Immature natural killer cell (primary cell): ENCODE measurements at places on chromosomes 2 and 18. TPM values are rescaled to one million over a fixed set of nuclear protein-coding genes. Genes with fewer than 3 reads are reported as not detected.

The CDH7 gene
- not detected for polyA plus RNA-seq

The AFF3 gene
- polyA plus RNA-seq: 7.4 TPM

The PAIP2B gene
- polyA plus RNA-seq: 2.5 TPM

GRCh38 chr2:172012677-172013391 is 13.1 kb downstream of the METAP1D start:
- peaks cover 5% of the 10 kb centered on the region for H3K36me3 ChIP-seq
- peaks cover 2% of the 10 kb centered on the region for H3K27me3 ChIP-seq
- H3K4me3 ChIP-seq: peak overlapping the region; percentile 61
- DNase-seq: no peak
- H3K4me1 ChIP-seq: peaks cover 31% of the 10 kb centered on the region

- DNase-seq: no peak
- peaks cover 11% of the 10 kb centered on the region for H3K27me3 ChIP-seq
- no peaks in the 10 kb centered on the region for H3K36me3 ChIP-seq
- no peak overlapping the region for H3K4me3 ChIP-seq
- H3K27ac ChIP-seq: no peak overlapping the region
Measured at GRCh38 chr18:48809365-48809764, 141.4 kb downstream of the SMAD7 start.

GRCh38 chr18:37489998-37490397 is 75.6 kb downstream of the CELF4 start:
- H3K27me3 ChIP-seq: peaks cover 19% of the 10 kb centered on the region
- no peaks in the 10 kb centered on the region for H3K36me3 ChIP-seq
- H3K4me3 ChIP-seq: no peak overlapping the region

GRCh38 chr2:234735829-234736228 is 216.0 kb upstream of the SH3BP4 start:
- peaks cover 7% of the 10 kb centered on the region for H3K27me3 ChIP-seq
- H3K4me1 ChIP-seq: no peaks in the 10 kb centered on the region
- no peak overlapping the region for H3K4me3 ChIP-seq
- no peak for DNase-seq
- H3K27ac ChIP-seq: no peak overlapping the region

- DNase-seq: no peak
- H3K27ac ChIP-seq: no peak overlapping the region
- no peak overlapping the region for H3K4me3 ChIP-seq
- no peaks in the 10 kb centered on the region for H3K4me1 ChIP-seq
- peaks cover 3% of the 10 kb centered on the region for H3K27me3 ChIP-seq
Measured at GRCh38 chr2:176793792-176794191, 418.8 kb upstream of the HNRNPA3 start.

- peaks cover 12% of the 10 kb centered on the region for H3K4me1 ChIP-seq
- no peak overlapping the region for H3K4me3 ChIP-seq
- H3K27me3 ChIP-seq: no peaks in the 10 kb centered on the region
- no peak for DNase-seq
- no peak overlapping the region for H3K27ac ChIP-seq
Measured at GRCh38 chr18:58496231-58496630, 132.7 kb downstream of the ALPK2 start.
